ENCODE measurements at places on chromosomes 12 and 14.

- DNase-seq = no peak
Observed at GRCh38 chr14:20556500-20557211, 4.2 kb downstream of the RNASE9 start.

DNA sequence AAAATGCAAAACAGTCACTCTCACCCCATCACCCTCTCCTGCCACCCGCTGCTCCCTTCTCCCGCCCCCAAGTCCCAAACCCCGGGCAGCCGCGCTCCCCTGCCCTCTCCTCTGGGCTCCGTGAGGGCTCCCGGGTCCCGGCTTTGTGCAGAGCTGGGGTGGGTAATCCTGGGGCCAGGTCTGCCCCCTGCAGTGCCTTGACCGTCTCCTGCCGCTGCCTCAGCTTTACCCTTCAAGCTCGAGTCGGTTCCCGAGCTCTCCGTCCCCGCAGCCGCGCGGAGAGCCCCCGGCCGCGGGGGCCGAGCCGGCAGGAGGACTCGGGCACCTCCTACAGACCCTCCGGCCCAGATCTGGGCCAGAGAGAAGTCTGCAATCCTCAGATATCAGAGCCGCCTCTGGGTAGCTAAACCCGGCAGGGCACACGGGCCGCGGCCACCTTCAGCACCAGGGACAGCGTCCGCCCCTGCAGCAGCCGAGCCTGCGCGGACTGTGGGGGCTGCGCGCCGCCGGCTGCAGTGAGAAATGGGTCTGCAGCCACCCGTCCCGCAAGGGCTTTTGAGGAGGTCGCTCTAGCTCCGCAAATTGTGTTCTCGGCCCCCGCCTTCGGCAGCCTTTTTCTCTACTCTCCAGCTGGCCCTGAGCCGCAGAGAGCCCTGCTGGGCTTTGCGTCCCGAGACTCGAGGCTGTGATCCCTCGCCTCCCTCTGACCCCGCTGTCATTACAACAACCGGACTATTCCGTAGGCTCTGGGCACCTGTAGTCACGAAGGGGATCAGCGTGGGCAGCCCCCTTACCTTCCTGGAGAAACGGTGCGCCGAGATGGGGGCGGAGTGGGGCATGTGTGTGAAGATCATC lies 1.2 kb downstream of the PRMT8 start:
- DNase-seq = peak; percentile 60

DNA sequence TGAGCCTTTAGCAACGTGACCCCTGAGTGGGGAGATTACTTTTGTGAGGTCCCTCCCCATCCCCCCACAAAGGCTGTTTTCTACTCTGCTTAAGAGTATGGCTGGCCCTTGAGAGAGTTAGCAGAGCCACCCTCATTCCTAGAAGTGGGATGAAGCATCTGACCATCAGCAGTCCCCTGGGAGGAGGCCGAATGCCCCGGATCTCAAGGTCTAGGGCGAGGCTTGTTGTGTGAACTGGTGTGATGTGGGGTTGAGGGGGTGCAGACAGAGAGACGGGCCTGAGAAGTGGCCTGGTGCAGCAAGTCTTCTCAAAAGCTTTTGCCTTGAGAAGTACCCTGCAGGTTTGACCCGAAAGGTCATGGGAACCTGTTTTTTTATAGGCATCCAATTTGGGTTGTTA lies 153.0 kb upstream of the FKBP4 start:
- DNase-seq = no peak

DNA sequence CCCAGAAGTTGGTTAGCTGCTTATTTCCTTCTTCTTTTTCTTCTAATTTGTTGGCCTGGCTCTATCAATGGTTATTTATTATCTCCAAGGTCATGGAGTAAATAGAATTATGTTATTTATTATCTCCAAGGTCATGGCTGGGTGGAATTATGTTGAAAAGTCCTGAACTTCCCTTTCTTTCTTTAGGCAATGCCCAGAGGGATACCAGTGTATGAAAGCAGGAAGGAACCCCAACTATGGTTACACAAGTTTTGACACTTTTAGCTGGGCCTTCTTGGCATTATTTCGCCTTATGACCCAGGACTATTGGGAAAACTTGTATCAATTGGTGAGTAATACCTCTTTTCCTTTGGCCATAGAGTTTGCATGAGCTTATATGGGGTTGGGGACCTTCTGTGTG lies 111.6 kb downstream of the SCN8A start:
- DNase-seq = no peak

DNA sequence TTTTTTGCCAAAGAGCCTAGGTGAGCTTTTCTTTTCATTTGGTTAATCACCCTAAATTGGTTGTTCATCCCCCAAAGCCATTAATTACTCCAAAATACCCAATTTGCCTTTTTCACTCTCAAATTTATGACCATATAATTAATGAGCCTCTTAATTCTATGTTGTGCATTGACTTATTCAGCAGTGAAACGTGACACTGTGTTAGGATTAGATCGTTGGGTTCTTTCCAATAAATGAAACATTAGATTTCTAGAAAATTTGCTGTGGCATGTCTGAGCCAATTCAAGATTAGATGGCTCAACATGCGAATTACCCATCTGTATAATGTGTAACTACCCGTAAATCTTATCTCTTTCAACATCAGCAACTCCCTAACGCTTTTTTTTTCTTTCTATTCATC lies 273.4 kb downstream of the BMP4 start:
- no peak for DNase-seq

DNA sequence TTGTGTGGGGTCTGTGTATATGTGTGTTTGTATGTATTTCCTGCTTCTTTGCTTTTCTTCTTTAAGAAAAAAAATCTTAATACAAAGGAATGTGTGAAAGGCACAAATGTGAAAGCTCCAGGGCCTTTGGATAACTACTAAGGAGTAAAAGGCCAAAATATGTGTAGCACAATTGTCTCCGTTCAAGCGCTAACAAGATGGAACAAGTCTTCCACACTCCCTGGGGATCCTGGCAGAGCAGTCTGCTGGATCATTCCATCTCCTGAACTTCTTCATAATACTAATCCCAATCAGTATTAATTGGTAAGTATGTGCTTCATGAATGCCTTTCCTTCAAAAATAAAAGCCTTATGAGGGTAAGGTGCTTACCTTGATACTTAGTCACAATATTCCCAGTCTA lies 462.5 kb upstream of the TBX3 start:
- DNase-seq = no peak

- DNase-seq = no peak
Observed at GRCh38 chr14:105499256-105500035, 8.4 kb downstream of the TEDC1 start.

GRCh38 chr12:92235703-92236472 lies 90.2 kb upstream of the BTG1 start:
- no peak for DNase-seq

DNA sequence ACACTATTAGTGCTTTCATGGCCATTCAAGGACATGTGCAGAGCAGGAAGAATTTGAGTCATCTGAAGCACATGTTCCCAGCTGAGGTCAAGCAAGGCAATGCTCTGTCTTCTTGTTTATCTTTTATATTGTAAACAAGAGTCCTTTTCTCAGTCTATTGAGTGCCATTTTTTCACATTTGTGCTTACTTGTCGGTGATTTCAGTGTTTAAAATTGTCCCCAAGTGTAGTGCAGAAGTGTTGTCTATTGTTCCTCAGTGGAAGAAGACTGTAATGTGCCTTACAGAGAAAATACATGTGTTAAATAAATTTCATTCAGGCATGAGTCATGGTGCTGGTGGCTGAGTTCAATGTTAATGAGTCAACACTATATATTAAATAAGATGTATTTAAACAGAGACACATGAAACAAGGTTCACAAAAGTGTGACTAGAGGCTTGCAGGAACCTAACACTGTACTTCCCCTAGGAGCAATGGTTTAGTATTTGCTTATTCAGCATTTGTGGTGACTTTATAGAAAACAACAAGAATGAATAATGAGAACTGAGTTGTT lies 391.1 kb downstream of the LRIG3 start:
- DNase-seq = peak; percentile 80

DNA sequence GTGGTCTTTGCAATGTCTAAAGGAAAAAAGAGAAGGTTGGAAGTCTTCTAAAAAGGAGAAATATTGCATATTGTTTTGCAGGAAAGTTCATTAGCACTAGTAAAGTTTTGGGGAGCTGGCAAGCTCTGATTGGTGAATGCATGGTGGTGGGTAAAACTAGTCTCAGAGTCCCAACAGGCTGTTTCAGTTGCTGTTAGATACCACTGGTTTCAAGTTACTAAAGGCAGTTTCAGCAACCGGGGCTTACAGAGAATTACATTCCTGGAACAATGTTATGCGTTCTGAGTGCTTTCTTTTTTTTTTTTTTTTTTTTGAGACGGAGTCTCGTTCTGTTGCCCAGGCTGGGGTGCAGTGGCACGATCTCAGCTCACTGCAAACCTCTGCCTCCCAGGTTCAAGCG lies 208.2 kb downstream of the EPS8 start:
- DNase-seq = peak; percentile 58

- DNase-seq = no peak
Observed at GRCh38 chr14:24875203-24875838, 174.6 kb downstream of the STXBP6 start.

- no peak for DNase-seq
Observed at GRCh38 chr12:113472191-113473121, 785 bp upstream of the LHX5 start.

GRCh38 chr12:113392988-113393579 lies 10.6 kb downstream of the SDS start:
- DNase-seq = peak; percentile 23

GRCh38 chr14:61780125-61780524 lies 17.9 kb downstream of the SNAPC1 start:
- no peak for DNase-seq

DNA sequence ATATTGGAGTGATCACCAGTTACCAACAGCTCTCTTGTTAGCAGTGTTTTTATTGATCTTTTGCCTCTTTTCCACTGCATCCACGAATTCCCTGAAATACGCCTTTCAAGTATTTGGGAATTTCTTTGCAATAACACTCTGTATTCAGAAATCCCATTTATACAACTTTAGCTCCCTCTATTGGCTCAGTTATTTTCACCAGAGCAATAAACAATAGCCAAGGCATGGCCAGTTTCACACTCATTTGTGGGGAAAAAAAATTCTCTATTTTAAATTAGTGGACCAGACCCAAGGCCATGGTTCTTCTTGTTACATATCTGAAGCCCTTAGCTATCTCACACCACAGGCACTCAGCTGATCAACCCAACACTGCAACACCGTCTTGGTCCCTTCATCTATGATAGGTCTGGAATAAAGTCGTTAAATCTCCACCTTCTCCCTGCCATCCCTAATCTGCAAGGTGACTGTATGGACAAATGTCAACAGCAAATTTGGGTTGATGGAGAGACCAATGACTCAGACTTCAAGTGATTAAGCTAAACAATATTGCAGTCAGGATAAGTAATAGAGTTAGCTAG lies 92.4 kb upstream of the TMEM260 start:
- DNase-seq = peak; percentile 34

- DNase-seq = no peak
Observed at GRCh38 chr12:122523846-122524718, 2.7 kb downstream of the RSRC2 start.

GRCh38 chr14:39267608-39268005 lies 33.9 kb downstream of the MIA2 start:
- DNase-seq = no peak

- peak; percentile 97 for DNase-seq
Observed at GRCh38 chr14:68687746-68688145, 105.1 kb downstream of the ZFP36L1 start.

DNA sequence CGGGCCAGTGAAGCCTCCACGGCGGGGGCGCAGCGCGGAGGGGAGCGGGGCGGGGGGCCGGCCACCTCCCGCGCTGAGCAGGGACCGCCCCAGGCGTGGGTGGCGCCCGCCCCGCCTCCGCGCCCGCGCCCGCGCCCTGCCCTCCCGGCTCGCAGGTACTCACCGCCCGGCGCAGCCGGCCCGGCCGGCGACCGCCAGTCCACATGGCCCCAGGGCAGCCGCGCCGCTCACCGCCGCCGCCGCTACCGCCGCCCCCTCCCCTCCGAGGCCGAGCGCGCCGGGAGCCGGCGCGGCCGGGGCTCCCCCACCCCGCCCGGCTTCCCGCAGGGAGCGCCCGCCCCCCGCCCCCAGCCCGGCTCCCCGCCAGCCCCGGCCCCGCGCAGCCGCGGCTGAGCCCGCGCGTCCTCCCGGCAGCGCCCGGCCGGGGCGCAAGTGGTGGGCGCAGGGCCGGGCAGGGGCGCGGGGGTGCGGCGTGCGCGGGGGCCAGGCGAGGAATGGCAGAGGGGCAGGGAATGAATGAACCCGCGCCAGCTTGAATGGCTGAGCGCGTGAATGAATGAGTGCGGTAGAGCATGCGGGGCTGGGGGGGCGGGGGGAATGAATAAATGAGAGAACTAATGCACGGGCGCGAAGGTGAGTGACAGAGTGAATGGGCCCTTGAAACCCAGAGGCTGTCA lies at the start of gene BEGAIN:
Gene BEGAIN, minus strand, starts transcription at position 332 of the 677 bp plus-strand sequence. Its CDS starts 127 bp downstream, at position 205.
- no peak for DNase-seq

GRCh38 chr12:116673681-116674111 lies 64.2 kb downstream of the SPRING1 start:
- DNase-seq = no peak

DNA sequence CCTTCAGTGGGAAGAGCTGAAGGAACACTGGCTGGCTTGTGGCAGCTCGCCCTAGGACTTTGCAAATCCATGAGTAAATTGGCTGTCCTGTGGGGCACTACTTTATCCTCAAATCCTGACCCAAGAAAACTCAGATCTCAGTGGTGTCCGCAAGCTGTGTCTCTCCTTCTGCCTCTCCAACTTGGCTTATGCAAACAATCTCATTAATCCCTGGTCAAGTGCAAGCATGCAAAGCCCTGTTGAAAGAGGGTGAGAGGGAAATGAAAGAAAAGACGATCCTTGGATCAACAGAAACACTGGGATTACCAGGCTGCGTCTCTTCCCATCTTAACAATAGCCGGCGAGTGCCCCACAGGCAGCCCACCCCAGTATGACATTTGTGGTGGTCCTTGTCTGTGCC lies 901.6 kb downstream of the BCL11B start:
- no peak for DNase-seq

GRCh38 chr14:23365036-23365731 lies at the start of gene EFS:
EFS (minus strand) TSS chr14:23365172; CDS start chr14:23365025, 147 bp downstream.
- peak; percentile 62 for DNase-seq

GRCh38 chr14:72756967-72757366 lies 136.9 kb downstream of the DPF3 start:
- DNase-seq = no peak

DNA sequence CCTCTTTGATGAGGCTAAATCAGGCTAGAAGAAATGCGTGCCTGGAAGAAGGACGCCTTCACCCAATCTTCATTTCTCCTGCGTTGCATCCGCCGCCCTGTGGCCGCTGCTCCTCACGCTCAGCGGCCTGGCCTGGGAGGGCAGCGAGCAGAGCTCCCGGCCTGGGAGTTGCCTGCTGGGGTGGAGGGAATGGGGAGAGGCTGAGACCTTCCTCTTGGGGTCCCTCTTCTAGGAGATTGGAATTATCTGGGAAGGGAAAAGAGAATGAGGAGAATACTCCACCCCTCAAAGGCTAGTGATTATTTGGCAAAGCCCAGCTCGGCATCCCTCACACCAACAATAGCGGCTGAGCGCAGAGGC lies 2.4 kb upstream of the HOXC12 start:
- no peak for DNase-seq

All from EH (cell line).